Activated T-cell treated with anti-CD3 and anti-CD28 coated beads for 24 hours (primary cell): ENCODE measurements at places on chromosomes 11 and 22.

GRCh38 chr11:101775033-101775432 lies 139.8 kb upstream of the CEP126 start:
- no peak for DNase-seq

- no peak for DNase-seq
These were observed 47.2 kb upstream of the BLID start for GRCh38 chr11:122163053-122163819.

DNA sequence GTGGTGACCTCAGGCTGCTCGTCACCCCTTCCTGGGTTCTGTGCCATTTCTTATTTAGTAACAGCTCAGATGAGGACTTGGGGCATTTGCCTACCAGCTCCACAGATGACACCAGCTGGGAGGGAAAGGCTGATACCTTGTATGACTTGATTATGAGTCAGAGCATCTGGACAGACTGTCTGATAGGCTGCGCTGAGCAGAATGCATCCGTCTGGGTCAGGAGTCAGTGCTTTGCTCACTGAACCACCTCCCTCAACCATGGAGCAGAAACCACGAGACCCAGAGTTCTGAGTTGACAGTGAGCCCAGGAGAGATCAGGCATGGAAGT lies 6.8 kb downstream of the ST14 start:
- DNase-seq, result no peak

GRCh38 chr22:48277868-48278581 lies 1515.6 kb downstream of the TBC1D22A start:
- no peak for DNase-seq

DNA sequence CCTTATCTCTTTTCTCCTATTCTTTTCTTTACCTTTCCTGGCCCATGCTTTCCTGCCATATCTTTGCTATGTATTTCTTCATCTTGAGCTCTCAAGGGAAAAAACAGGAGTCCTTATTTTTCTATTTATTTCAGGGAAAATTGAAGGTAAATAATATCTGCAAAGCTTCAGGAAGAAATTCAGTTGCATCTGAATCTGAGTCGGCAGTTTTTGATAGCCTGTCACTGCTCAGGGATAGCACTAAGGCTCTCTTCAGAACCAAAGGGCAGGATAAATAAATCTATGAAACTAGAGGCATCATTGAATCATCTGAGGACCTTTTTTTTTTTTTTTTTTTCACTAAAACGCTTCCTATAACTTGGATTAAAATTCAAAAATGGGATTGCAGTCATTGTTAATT lies 288.9 kb downstream of the TMEM135 start:
- DNase-seq, result no peak

- DNase-seq, result no peak
These were observed 23.2 kb downstream of the NF2 start for GRCh38 chr22:29626497-29627195.

DNA sequence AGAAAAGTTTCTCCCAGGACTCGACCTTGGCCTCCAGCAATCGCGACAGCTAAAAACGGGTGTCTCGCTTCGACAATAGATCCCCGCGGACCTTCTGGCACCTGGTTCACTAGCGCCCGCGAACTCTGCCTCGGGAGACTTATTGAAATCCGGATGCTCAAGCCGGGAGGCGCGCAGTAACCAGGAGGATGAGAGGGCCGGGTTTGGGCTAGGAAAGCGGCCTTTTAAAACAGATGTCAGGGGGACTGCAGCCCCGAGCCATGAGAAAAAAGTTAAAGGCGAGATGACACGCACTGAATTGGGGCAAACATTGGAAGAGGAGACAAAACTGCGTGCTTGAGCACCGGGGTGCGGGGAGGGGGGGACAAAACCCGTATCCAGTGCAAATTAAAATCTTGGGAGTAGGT lies 637 bp upstream of the ZBTB16 start:
- no peak for DNase-seq
